ENCODE measurements at places on chromosomes 1 and 21. TPM values are rescaled to one million over a fixed set of nuclear protein-coding genes. Genes with fewer than 3 reads are reported as not detected.

The S100A12 gene
- 3.5 TPM for total RNA-seq

The ARID1A gene
- 31.4 TPM for total RNA-seq

The CGN gene
- total RNA-seq: 0.92 TPM

The PRR9 gene
- not detected for total RNA-seq

The NT5C1A gene
- 39.6 TPM for total RNA-seq

Data from left ventricle myocardium superior (tissue), 1 donor.